Astrocyte of the cerebellum (primary cell): ENCODE measurements at places on chromosomes 16 and 17.

DNA sequence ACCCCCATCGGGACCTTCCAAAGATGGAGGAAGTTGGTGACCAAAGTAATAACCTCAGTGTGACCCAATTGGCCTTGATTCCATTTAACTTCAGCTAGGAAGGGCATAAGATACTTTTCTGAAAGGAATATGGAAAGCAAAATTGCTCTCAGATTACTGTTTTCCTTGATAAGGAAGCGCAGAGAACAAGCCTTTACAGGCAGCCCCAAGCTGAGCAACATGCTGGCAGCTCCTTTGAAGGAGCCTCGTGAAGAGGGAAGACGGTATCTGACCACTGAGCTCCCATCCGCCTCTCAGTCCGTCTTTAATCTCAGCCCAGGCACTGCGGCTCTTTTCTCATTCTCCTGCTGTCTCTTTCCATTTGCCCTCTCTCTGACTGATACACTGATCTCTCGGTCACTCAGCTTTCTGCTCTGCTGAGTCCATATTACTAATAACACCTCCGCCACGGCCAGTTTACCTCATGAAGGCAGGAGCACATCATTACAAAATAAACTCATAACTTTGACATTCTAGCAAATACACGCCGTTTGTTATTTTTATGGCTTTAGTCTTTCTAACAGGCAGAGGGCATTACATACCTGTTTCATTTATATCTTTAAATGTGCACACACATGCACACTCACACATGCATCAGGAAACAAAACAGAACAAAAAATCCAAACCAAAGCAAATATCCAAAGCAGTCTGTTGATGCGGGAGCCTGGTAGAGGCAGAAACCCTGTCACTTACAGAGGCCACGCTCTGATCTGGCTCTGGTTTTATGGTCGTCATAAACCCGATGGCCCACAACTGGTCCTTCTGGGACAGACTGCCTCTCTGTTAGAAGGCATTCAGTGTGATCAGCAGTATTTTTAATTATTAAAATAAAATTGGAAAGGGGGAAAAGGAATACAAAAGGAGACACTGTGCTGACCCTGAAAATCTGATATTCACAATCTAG, 183.2 kb downstream of the AATF start:
- DNase-seq = no peak

- no peak for DNase-seq
These were observed 3.3 kb upstream of the N4BP1 start for GRCh38 chr16:48613061-48613957.

DNA sequence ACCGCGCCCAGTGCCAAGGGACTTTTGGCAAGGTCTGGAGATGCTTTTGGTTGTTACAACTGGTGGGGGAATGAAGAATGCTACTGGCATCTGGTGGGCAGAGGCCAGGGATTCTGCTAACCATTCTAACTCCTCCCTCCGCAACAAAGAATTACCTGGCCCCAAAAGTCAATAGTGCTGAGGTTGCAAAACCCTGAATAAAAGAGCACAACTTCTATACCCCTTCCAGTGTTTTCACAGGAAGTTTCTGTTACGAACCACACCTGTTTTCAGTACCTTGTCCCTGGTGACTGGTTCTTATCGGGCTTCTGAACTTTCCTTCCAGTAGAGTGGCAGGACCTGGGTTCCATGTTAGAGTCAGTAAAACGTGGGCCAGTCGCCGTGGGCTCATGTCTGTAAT, 17.3 kb downstream of the ABAT start:
- no peak for DNase-seq

- DNase-seq = no peak
These were observed 20.8 kb downstream of the GOSR2 start for GRCh38 chr17:46943501-46944393.

- DNase-seq = no peak
These were observed 8.2 kb downstream of the SPAG7 start for GRCh38 chr17:4959261-4959965.

DNA sequence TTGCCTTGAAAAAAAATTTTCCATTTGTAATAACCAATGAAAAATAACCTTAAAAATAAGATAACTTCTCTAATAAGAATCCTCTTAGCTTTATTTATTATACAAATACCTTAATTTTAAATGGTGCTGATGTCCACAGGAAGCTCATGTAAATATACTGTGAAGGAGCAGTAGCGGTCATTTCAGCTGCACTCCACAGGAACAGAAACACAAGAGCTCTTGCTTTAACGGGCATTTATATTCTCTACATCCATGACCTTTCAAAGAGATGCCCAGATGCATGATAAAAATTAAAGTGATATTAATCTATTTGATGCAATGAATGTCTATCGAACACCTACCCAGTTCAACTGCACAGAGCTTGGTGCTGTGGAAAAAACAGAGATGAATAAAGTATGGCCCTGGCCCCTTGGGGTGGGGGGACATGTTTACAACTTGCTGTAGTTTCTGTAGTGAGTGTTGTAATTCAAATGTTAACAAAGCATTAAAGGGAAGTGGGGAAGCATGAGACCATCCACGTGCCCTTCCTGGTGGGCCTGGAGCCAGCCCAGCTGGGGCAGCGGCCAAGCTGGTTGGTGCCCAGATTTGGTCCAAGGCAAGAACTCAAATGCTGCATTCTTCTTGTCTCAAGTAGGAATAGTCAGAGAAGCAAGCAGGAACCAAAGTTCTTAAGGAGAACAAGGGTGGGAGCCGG, 47.9 kb downstream of the IQCK start:
- no peak for DNase-seq

- DNase-seq = peak; percentile 68
These were observed 6.5 kb downstream of the ZZEF1 start for GRCh38 chr17:4136373-4136772.

GRCh38 chr16:56862776-56863175, 2.2 kb upstream of the SLC12A3 start:
- no peak for DNase-seq
